ENCODE measurements at places on chromosomes 12 and 14.

DNA sequence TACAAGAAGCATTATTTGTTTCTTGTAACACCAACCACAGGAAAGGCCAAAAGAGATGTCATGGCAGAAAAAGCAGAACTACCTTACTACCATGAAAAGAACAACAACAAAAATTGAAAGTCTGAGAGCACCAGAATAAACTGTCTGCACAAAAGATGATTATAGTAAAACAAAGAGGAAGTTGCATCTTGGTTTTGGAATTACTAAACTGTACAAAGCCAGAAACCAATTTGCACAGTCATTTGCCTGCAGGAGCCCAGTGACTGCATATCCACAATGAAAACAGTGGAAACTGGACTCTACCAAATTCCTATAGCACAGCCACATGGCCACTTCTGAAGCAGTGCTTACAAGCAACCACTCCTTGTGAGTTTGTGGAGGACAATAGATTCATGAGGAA, 276.2 kb downstream of the SSPN start:
- peak; percentile 5 for DNase-seq

GRCh38 chr14:67432050-67432564, 20.1 kb upstream of the PLEK2 start:
- no peak for DNase-seq

GRCh38 chr12:67452119-67452805, 183.1 kb downstream of the CAND1 start:
- DNase-seq, result no peak

GRCh38 chr12:76588881-76589565, 29.5 kb upstream of the OSBPL8 start:
- DNase-seq, result peak; percentile 36

DNA sequence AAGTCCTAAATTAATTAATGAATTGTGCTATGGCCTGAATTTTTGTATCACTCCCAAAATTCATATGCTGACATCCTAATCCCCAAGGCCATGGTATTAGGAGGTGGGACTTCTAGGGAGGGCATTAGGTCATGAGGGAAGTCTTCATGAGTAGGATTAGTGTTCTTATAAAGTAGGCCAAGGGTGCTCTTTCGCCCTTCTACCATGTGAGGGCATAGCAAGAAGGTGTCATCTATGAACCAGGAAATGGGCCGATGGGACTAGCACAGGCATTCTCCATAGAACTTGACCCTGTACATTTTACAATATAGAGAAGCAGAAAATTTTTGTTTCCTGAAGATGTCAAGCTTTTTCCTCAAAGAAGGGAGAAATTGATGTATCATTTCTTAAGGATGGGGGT, 12.5 kb downstream of the SYT10 start:
- DNase-seq, result peak; percentile 0

- peak; percentile 74 for DNase-seq
Observed at GRCh38 chr12:121530600-121531355, 50.0 kb downstream of the KDM2B start.

GRCh38 chr12:97967831-97968230, 505.2 kb downstream of the RMST start:
- DNase-seq, result no peak

GRCh38 chr12:122352394-122352793, 70.1 kb downstream of the CLIP1 start:
- DNase-seq, result no peak

DNA sequence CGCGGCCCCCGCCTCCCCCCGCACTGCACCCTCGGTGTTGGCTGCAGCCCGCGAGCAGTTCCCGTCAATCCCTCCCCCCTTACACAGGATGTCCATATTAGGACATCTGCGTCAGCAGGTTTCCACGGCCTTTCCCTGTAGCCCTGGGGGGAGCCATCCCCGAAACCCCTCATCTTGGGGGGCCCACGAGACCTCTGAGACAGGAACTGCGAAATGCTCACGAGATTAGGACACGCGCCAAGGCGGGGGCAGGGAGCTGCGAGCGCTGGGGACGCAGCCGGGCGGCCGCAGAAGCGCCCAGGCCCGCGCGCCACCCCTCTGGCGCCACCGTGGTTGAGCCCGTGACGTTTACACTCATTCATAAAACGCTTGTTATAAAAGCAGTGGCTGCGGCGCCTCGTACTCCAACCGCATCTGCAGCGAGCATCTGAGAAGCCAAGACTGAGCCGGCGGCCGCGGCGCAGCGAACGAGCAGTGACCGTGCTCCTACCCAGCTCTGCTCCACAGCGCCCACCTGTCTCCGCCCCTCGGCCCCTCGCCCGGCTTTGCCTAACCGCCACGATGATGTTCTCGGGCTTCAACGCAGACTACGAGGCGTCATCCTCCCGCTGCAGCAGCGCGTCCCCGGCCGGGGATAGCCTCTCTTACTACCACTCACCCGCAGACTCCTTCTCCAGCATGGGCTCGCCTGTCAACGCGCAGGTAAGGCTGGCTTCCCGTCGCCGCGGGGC, at the start of gene FOS:
FOS (plus strand) TSS at position 407 of the 731 bp plus-strand sequence; CDS start at position 562, 155 bp downstream.
- peak; percentile 95 for DNase-seq

DNA sequence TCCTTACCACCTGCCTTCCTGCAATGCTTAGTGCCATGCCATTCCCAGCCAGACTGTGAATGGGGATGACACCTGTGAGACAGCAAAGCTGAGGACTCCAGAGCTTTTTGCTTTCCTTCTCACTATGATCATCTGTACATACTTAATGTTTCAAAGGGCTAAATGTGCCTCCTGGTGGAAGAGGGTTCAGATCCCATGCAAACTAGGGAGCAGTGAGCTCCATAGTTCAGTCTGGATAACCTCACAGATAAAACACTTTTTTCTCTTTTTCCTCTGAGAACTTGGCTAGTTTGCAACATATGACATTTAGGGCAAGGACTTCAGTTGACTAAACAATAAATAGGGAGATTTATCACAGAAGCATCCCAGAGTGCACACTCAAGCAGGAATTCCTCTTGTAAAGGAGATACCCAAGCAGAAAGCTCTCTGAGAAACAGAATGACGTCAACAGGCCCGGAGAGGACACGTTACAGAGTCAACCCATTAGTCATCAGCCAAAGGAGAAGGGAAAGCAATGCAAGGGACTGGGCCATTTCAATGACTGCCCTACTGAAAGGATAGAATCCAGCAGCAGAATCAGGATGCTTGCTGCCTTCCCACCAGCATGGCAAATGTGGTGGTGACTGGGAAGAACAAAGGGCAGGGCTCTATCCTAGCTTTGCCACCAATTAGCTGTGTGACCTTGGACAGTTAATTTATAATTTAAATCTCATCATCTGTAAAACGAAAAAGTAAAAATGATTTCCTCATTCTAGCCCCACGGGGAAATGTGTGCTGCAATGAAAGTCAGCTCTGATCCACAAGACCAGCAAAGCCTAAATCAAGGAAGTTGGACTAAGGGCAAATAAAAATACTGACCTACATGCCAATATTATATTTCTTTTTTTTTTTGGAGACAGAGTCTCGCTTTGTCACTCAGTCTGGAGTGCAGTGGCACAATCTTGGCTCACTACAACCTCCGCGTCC, 80.8 kb upstream of the ACTN1 start:
- peak; percentile 99 for DNase-seq

GRCh38 chr12:50355365-50355764, 41.0 kb downstream of the FAM186A start:
- no peak for DNase-seq

DNA sequence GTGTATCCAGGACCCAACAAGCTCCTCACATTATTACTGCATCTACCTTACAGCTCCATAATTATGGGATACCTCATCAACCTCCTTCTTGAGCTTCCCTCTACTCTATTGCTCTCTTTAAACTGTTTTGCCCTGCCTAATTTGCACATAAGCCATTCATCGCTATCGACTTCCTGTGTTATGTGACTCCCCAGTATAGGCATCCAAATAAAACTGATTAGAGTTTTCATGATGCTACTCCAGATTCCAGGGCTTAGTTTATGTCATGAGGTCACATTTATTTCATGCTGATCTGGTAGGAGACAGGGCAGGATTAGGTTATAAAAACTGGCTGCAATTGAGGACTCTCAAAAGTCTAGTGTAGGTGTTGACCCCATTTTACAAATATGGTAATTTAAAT, 569.9 kb upstream of the MGAT4C start:
- DNase-seq, result peak; percentile 12

- no peak for DNase-seq
Observed at GRCh38 chr12:89992668-89993451, 284.2 kb upstream of the ATP2B1 start.

DNA sequence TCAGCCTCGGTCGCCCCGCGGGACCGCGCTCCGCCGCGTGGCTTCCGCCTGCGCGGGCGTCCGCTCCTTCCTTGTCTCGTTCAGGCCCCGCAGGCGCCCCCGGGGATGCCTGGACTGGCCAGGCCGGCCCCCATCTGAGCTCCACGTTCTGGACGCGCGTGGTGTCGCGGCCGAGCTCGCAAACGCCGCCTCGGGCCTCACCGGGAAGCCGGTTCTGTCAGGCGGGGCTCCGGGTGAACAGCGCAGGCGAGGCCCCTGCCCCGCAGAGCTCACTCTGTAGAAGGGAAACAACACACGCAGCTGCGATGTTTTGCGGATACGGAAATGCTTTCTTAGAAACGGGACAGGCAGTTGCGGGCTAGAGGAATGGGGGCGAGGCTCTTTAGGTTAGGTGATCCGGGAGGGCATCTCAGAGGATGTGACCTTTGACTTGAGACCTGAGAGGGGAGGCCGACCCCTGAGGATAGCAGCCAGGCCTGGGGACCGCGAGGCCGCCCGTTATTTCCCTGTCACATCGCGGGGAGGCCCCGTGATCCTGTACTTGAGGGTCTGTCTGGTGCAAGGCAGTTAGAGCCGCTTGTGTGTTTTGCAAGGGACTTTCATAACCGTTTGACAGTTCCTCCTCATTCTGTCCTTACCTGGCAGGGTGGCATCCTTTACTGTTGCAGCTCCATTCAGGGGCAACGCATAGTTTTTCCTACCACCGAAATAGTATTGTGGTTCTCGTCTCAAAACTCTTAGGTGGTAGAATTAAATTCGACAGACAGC, 584 bp downstream of the VRK1 start:
- peak; percentile 62 for DNase-seq

DNA sequence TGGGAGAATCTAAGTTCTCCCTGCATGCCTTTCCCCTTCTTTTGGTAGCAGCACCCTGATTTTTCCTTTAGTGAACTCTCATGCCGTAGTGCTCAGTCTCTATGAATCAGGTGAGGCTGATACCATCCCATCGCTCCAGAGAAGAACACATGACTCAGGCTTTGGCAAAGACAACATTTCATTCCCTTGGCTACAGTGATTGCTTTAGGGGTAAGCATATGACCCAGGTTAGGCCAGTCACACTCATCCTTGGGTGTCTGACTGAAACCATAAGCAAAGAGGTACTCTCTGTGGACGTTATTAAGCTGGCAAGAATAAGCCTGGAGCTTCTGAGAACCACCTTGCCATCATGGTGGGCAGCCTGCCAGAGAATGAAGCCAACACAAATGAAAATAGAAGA, 141.8 kb downstream of the MYRFL start:
- no peak for DNase-seq

DNA sequence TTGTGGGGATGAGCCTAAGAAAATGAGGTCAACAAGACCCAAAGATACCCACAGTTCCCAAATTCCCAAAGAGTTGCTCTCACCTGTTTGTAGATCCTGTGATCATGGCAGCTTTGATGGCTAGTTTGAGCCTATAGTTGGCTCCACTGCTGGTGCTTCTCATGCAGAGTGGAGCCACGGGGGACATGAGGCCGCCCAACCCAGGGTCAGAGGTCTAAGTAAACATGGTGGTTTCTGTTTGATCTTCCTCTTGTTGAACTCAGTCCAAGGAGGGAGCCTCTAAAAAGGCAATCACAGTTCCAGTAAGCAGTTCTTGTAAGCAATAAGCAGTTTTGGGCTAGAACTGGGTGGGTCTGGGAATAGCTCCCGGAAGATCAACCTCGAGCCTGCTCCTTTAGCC, 125.6 kb upstream of the DHRS4 start:
- no peak for DNase-seq

GRCh38 chr12:42484996-42485395, 104.5 kb downstream of the PRICKLE1 start:
- DNase-seq, result no peak

DNA sequence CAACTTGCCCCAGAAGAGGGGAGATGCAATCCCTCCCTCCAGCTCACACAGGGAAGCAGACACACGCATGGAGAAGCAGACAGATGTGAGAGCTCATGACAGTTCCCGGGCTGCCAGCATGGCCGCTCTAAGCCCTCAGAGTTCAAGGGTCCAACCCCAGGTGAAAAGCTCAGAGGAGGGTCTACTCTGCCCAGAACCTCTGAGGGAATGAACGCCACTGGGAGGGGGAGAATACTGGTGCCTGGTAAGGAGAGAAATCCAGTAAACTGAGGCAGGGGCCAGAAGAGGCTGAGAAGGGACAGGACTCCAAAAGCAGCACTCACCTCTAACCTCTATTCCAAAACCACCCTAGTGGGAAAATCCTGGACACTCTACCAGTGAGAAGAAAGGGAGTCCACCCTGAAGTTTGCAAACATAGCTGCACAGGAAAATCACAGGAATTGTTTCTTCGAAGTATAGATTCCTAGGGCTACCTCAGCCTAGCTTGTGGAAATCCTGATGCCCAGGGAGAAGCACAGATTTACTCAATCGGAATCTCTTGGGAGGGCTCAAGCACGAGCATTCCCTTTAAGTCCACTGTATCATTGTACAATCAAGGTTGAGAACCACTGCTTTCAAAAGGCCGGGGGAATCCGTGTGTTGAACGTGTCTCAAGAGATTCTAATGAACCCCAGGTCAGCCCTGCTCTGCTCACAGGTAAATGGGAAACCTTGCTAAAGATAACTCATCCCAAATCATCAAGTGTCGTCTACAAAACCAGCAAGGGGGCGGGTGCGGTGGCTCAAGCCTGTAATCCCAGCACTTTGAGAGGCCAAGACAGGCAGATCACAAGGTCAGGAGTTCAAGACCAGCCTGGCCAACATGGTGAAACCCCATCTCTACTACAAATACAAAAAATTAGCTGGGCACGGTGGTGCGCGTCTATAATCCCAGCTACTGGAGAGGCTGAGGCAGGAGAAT, 34.3 kb upstream of the PLEKHG6 start:
- no peak for DNase-seq

- no peak for DNase-seq
Observed at GRCh38 chr14:77187649-77188012, 6.0 kb downstream of the TMEM63C start.

- DNase-seq, result no peak
Observed at GRCh38 chr14:85039353-85039626, 490.7 kb upstream of the FLRT2 start.

DNA sequence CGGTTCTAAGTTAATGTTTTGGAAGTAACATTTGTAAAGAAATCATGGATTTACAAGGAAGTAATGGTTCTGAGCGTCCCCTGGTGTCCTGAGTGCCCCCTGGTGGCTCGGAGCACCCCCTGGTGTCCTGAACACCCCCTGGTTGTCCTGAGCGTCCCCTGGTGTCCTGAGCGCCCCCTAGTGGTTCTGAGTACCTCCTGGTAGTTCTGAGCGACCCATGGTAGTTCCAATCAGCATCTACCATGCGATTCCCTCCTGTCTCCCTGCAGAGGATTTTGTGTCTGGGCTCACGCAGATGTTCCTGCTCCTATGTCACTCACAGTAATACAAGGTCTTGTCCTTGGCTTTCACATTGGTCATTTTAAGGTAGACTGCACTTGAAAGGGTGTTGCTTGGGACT, 1352.9 kb downstream of the TMEM121 start:
- peak; percentile 21 for DNase-seq

- DNase-seq, result no peak
Observed at GRCh38 chr14:72563676-72564075, 330.2 kb downstream of the DPF3 start.
